ENCODE measurements at places on chromosomes 1 and 21.
A peak's percentile ranks its signal among the peaks of the same experiment; 100 is the strongest.

DNA sequence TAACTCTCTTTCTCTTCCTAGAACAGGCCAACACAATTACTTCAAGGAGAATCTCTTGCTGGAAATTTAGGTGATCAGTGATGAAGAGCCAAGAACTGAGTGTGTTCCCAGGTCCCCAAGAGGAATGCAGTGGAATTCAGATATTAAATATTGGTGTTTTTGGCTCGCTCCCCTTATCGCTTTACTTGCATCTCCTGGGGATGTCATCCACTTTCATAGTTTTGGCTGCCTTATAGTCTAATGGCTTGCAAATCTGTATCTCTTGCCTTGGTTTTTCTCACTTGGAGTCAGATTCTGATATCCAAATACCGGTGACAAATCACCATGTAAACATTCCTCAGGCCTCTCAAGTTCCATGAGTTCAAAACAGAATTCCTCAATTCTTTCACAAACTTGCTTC, 151.0 kb upstream of the C1orf87 start:
- no peak for DNase-seq

DNA sequence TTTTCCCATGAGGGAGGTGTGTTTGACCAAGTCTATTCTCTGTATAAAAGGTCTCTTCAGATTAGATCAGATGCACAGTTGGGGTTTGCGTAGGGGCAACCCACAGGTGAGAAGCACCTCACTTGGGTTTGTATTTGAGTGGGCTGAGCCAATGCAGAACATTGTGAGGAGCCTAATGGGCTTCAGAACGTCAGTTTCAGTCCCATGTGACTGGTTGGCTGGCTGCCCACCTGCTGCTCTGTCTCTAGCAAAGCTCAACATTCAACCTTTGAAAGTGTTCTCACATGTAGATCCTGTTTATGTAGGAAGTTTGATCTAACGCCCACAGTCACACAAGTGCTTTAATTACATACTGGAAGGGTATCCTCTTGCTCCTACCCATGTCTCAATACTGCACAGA, 105.5 kb downstream of the FASLG start:
- DNase-seq: no peak

DNA sequence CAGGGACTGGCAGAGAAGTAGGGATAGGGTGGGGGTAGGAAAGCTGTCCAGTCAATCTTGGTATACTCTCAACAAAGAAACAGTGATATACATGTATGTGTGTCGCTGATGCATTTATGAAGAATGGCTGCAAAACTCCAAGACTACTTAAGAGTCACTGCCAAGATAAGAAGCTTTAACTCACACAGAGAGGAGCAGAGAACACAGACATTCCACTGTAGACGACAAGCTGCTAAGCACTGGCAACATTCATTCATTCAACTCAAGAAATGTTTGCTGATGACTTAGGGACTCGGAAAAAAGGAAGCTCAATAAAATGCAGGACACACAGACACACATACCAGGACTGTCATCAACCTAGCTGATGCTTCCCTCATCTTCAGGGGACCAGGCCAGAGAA, 5.5 kb downstream of the CTNNBIP1 start:
- DNase-seq: no peak

DNA sequence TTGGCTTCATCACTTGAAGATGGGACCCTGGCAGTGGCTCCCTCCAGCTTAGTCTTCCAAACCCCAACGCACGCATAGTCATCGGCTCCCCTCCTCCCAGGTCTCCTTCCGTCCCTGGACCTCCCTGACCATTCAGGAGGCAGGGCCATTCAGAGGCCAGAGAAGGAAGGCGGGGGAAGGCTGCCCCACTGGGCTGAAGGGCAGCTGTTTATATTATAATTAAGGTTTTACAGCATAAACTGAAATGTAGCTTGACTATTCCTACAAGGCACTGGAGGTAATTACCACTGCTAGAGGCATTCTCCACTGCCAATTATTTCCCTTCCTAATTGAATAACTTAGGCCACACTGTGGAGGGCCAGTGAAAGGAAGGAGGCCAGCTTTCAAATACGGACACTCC, 170.6 kb upstream of the PROX1 start:
- no peak for DNase-seq

GRCh38 chr1:14699620-14700019, 101.1 kb downstream of the KAZN start:
- DNase-seq: no peak

GRCh38 chr1:154313066-154313356, 7.9 kb upstream of the AQP10 start:
- no peak for DNase-seq

DNA sequence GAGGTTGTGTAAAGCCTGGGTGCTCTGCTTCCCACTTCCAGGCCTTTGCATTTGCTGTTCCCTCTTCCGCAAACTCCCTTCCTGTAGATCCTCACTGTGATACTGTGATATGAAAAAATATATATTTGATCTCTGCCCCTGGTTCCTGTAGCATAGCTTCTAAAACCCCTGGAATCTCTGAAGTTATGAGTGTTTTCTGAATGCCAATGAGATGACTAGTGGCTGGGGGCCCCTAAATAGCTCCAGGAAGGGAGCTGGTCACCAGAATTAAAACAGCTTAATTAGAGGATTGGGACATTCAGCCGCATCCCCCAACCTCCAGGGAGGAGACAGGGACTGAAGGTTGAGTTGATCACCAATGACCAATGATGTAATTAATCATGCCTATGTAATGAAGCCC, 21.9 kb downstream of the DUSP10 start:
- no peak for DNase-seq

DNA sequence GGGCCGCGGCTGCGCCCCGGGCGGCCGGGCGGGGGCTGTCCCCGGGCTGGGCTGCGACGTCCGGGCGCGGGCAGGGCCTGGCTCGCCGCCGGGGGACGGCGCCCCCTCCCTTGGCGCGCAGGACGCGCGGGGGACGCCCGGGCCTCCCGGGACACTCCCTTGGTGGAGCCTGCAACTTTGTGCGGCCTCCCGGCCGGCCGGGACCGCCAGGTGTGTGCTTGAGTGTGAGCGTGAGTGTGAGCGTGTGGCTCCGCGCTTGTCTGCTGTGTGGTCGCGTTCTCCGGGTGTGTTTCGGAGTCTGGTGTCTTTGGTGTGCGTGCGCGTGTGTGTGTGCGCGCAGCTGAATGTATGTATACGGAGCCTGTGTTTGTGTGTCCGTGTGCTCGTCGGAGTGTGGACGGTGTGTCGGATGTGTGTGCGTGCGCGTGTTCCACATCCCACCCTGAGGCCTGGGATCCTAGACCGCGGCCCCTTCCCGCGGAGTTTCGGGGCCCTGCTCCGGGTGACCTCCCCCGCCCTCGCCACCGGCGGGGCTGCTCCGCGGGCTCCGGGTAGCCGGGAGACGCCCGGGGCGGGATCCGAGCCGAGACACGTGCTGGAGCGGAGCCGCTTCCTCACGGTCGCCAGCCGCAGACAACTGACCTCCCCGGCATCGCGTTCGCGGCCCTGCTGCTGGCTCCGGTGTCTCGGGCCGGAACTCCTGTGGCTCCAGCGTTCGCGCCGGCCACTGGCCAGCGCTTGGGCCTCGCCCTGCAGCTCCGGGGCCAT, 1.7 kb downstream of the PTPRU start:
- DNase-seq: no peak

DNA sequence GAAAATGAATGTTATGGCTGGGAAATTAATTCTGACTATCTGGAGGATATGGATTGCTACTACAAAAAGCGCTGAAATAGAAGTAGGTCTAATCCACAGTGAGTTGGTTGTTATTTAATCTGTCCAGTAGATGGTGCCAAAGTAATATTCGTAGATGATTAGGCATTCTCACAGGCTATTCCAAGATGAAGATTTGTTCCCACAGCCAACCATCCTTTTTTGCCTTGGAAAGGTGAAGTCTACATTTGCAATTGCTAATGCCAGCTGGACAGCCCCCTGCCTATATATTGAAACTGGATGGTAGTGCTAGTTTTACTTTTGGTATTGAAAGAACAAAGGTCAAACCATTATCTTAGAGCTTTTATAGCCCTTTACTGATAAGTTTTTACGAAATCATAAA, 43.8 kb downstream of the RBM11 start:
- peak; percentile 47 for DNase-seq

DNA sequence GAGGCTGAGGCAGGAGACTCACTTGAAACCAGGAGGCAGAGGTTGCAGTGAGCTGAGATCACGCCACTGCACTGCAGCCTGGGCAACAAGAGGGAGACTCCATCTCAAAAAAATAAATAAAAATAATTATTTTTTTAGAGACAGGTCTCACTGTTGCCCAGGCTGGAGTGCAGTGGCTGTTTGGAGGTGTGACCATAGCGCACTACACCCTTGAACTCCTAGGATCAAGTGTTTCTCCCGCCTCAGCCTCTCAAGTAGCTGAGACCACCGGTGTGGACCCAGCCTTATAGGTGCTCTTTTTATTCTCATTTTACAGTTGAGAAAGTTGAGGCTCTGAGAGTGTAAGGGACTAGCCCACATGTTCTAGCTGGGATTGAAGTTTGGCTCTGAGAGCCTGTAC, 15.6 kb upstream of the GRHL3 start:
- no peak for DNase-seq

DNA sequence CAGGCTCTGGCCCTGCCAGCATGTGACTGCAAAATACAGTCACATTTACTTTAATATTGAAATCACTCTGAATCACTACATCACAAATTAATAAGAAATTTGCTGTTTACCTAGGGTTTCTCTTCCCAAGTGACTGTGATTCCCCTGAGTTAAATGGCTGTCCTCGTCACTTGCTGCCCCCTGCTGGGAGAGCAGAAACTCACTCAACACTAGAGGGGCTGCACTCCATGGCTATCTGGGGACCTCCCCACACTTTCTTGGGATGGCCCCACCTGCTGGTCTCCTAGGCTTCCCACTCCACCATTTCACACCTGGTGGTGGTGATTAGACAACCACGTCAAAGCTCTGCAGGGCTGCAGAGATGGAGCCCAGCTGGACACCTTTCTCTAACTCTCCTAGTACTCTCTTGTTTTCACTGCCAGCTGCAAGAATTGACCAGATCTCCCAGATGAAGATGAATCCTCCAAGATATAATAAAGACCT, 63.4 kb downstream of the CD2 start:
- DNase-seq: no peak

GRCh38 chr1:165644064-165644735, 13.2 kb downstream of the MGST3 start:
- no peak for DNase-seq

DNA sequence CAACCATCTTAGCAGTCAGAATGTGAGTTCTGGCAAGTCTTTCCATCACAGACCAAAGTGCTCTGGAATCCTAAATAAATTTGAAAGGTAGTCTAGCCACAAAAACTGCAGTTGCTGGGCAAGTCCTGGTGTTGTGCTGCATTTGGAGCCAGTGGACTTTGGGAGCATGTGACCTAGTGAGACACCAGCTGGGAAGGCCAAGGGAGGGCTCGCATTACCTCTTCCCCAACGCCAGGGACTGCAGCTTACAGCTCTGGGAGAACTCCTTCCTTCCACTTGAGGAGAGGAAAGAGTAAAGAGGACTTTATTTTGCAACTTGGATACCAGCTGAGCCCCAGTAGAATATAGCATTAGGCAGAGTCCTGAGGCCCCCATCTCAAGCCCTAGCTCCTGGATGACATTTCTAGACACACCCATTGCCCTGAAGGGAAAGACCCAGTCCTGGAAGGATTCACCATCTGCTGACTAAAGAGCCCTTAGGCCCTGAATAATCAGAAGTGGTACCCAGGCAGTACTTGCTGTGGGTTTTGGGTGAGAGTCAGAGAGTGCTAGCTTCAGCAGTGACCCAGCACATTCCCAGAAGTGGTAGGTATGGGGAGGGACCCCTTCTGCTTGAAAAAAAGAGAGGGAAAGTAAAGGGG, 190.7 kb downstream of the NUF2 start:
- DNase-seq: no peak

GRCh38 chr21:15841856-15842564, 112.2 kb downstream of the USP25 start:
- DNase-seq: no peak

- no peak for DNase-seq
Observed at GRCh38 chr21:36741506-36741905, 42.6 kb downstream of the SIM2 start.

GRCh38 chr1:6889875-6890480, 104.7 kb downstream of the CAMTA1 start:
- DNase-seq: peak; percentile 26

DNA sequence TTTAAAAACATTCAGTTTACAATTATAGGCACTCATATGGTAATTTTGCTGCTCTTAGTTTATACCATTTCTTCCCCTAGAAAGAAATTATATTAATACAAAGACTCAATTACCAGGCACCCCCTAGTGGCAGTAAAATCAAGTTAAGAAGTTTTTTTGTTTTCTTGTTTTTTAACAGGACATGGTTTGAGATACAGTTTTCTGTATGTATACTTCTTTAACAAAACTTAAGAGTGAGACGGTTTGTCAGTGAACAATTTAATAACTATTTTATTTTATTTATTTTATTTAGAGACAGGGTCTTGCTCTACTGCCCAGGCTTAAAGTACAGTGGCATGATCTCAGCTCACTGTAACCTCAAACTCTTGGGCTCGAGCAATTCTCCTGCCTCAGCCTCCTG, 224.6 kb downstream of the FAF1 start:
- DNase-seq: no peak

DNA sequence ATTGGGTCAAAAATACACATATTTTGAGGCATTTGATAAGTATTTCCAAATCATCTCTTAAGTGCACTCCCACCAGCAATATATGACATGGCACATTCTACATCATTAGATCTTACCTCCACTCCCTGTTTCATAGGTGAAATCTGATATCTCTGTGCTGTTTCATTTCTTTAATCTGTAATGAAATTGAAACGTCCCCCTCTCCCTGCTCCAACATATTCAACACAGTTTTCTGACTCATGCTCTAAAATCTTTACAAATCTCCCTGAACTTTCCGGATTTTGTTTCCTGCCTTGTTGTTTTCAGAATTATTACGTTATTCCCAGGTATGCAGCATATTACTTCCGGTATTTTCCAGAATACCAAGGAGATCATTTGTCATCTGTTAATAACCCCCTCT, 66.1 kb upstream of the AKT3 start:
- DNase-seq: no peak

- no peak for DNase-seq
Observed at GRCh38 chr1:41474490-41475271, 9.8 kb downstream of the EDN2 start.

- no peak for DNase-seq
Observed at GRCh38 chr21:45638707-45639106, 4.8 kb upstream of the PCBP3 start.

GRCh38 chr1:244155661-244156060, 104.6 kb downstream of the ZBTB18 start:
- no peak for DNase-seq

DNA sequence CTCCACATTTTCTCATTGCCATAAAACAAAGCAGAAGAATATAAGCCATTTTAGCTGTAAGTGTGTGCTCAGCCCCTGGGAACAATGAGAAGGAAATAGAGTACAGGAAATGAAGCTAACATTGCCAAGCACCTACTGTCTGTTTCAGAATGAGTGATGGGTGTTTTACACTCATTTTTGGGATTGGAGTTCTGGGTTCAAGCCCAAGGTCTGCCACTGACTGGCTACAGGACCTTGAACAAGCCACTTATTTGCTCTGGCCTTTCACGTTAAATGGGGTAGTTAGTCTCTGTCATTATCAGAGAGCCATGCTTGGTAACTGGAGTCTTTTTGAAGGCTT, 80.7 kb upstream of the KAZN start:
- no peak for DNase-seq
